ENCODE measurements at places on chromosomes 3 and 15. TPM values are rescaled to one million over a fixed set of nuclear protein-coding genes. Genes with fewer than 3 reads are reported as not detected.

GRCh38 chr3:193783166-193783896 lies 190.3 kb downstream of the OPA1 start:
- no peak for DNase-seq

DNA sequence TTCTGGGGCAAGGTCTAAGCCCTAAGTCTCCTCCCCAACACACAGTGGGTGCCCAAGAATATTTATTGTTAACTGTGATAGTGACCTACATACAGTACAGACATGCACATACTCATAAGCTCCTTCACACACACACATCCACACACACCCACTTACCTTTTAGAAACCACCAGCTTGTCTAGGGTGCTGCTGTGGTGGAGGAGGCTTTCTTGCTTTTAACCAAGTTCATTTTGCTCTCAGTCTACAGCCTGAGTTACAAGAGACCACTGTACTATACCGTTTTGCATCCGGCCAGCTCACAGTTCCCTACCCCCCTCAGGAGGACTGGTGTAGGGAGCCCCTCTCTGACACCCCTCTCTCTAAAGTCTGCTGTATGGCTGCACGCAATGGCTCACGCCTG lies 16.7 kb downstream of the DAPK2 start:
- DNase-seq, result no peak

- DNase-seq, result peak; percentile 68
These were observed 30.4 kb upstream of the FBLN2 start for GRCh38 chr3:13518516-13518953.

DNA sequence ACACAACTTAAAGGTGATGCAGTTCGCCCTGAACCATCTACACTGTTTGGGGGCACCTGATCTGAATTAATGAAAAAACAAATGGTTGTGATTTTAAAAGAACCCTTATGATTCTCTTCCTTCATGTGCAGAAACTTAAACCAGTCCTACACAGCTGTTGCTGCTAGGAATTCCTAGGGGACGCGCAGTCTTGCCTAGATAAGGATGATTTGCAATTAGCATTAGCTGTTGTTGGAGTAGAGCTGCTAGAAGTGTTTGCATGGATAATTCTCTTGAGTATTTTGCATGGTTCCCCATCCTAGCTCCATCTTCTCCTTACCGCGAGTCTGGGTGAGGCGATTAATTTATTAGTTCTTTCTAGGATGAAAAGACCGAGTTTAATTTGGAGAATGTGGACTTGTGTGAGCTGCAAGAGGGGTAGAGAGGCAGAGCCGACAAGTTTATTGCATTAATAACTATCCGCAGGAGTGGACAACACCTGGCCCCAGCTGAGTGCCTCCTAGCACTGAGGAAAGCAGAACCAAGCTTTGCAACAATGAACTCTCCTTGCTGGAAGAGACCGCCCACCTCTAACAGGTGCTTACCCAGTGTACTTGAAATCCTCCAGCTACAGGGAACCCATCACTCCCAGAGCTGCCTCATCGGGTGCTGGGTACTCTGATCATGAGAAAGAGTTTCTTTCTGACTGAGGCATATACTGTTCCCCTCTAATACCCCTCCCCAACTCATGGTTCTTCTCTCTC lies 75.0 kb upstream of the WNT7A start:
- no peak for DNase-seq

DNA sequence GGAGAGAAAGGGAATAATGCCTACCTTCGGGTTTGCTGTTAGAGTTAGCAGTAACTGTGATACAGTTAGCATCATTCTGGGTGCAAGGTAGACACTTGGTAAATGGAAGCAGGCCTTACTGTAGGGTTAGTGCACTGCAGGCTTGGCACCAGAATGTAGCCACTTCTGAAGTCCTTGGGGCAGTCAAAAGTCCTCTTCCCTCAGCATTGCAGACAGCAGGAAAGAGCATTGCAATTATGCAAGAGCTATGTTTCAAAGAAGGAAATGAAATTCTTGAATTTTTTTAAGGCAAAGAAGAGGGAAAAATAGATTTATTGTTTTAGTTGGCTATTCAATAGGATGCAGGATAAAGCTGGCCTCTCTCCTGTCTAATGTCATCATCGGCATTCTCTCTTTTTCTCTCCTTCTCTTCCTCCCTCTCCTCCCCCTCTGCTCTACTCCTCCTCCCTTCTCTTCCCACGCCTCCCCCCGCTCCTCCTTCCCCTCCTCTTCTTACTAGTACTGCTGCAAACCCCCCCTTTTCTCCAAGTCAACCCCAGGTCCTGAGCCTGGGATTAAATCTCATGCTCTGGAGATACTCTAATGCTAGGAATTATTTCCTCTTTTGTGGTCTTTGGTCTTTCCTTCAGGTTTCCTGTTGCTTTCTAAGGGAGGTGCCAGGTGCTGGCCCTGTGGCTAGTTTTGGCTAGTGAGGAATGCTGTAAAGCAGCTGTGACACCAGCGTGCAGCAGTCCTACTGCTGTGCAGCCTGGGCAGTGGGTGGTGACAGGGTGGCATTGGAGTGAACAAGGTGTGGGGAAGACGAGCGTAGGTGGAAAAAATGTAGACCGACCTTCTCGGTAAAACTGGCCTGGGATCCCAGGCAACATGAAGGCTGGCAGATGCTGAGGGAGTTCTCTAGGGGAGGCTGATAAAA lies 21.7 kb downstream of the EEFSEC start:
- DNase-seq, result no peak

DNA sequence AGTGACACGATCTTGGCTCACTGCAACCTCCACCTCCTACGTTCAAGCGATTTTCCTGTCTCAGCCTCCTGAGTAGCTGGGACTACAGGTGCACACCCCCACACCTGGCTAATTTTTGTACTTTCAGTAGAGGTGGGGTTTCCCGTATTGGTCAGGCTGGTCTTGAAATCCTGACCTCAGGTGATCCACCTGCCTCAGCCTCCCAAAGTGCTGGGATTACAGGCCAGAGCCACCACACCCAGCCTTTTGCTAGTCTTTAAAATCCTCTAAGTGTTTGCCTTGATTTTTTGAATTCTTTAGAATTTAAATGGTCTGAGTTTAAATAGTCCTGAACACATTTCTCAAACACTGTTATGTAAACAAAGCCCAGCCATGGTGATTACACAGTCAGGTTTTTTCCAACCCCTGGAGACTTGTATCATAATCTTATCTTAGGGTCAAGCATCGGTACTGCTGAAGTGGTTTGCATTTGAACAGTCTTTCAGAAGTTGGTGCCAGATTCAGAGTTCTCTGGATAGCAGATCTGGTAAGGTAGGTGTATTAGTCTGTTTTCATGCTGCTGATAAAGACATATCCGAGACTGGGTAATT lies 28.2 kb upstream of the PIAS1 start:
- no peak for DNase-seq

- no peak for DNase-seq
These were observed 23.0 kb upstream of the RETNLB start for GRCh38 chr3:108780235-108780634.

GRCh38 chr15:68674975-68675374 lies 96.2 kb downstream of the CORO2B start:
- no peak for DNase-seq

DNA sequence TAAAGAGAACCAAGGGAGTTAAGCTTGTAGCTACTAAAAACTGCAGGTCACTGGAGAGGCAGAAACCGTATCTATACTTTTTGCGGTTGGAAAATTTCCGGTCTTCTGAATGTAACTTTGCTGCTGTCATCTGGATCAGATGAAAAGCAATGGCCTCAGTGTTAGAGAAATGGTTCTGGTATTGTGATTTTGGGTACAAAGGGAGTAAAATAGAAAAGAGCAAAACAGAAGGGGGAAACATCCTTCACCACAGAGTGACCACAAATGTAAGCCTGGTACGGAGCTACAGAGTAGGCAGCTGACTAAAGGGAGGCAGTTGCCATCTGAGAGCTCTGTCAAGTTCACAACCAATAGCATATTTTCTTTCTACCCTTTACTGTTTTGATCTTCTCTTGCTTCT lies 5.6 kb downstream of the CD96 start:
- no peak for DNase-seq

- no peak for DNase-seq
These were observed 35.4 kb upstream of the ATG7 start for GRCh38 chr3:11236588-11237461.

MINDY4B gene
- polyA plus RNA-seq, result not detected

All from hindlimb muscle (tissue), 1 donor.